Central memory CD8-positive, alpha-beta T cell (primary cell): ENCODE measurements at places on chromosomes 11 and 22.

DNA sequence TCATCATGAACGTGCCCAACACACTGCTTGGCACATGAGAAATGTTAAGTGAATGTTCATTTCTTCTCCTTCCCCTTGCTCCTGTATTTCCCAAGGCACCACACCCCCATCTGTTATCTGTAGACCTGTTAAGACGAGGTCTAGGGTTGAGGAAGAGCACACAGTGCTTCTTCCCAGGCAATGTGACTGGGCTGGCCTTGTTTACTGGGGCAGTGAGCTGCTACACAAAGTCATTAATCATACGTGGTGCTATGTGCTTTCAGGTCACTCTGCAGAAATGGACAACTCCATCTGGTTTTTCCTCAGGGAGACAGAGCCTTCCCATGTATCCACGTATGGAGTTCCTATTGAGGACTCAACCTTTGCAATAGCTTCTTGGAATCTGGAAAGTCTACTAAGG, 118.7 kb downstream of the KCNC1 start:
- no peak for DNase-seq

GRCh38 chr11:30811226-30811755, 225.1 kb upstream of the MPPED2 start:
- no peak for DNase-seq

DNA sequence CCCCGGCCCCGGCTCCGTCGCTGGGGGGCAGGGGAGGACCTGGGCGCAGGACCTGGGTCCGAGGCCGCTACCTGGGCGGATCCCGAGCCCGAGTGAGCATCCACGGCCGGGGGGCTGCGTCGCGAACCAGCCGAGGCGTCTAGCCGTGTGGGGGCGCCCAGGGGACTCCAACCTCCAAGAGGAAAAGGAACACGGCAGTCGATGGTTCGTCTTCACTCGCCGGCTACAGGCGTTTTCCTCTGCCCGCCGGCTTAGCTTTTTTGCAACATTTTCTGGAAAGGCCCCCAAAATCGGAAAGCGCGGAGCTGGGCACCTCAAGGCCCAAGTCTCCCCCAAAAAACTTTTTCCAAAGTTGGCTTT, 666 bp downstream of the PDGFB start:
- DNase-seq: no peak

DNA sequence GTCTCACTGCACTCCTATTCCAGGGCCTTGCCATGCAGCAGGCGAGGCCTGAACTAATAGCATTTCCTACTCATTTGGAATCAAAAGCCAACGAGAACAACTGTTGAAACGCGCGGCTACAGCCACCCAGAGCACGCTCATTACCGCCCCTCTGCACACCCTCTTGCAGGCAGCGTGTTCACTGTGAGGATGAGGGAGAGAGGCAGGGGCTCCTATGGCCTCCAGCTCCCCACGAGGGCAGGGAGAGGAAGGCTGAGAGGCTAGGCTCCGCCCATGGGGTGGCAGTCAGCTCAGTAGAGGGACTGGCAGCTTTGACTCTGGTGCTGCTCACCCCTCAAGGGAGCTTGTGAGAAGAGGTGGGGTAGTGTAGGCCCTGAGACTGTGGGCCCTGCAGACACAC, 26.2 kb downstream of the LMO1 start:
- no peak for DNase-seq

DNA sequence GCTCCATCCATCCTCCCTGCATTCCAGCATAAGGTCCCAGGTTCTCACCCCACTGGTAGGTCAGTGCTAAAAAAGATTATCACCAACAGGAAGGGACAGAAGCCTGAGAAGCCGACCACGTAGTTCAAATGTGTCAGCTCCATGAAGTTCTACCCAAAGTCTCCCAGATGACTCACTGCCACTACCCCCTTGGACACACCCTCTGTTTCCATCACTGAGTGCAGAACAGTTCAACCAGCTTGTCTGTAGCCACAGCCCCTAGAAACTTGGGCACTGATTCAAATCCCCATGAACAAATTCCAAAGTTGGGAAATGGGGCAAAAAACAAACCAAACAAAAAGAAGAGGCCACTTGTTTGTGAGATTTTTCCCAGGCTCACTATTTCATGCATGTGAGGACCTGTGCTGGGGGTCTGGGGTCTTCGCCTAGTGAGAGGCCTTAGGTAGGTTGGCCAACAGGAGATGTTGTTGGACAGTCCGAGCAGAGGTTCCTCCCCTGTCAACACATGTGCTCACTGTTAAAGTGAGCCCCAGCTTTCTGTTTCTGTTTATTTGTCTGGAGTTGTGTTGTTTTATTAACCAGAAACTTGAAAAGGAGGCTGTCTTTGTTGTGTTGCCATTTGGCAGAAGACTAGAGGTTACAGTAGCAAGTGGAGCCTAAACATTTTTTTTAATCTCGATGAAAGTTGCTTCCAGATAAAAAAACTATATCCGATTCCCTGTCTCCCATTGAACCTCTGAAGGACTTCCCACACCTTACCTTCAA, 24.2 kb upstream of the FLI1 start:
- DNase-seq: no peak

DNA sequence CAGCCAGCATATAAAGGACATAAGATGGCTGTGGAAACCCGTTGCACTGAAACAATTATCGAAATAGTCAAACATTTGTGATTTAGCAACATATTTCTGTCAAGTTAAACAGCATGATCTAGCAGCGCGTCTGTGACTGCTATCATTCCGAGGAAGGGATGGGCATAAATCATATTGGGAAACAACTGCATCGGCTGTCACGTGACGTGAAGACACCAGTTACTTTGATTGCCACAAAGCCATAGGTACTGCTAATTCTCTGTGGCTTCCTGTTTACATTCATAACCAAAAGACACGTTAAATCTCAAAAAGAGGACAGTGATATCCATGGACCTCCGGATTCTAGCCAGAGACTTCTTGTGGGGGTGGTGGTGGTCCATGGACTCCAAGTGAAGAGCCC, 87.8 kb downstream of the CACNA1I start:
- no peak for DNase-seq
